Right lung (tissue), 10 donors: ENCODE measurements at places on chromosomes 2 and 18. TPM values are rescaled to one million over a fixed set of nuclear protein-coding genes. Genes with fewer than 3 reads are reported as not detected.

NEB gene
- 6.4 TPM for polyA plus RNA-seq

FAP gene
- polyA plus RNA-seq: 39.7 TPM

ABCG5 gene
- 0.46 TPM for polyA plus RNA-seq

IL36G gene
- polyA plus RNA-seq: 0.45 TPM

ASAP2 gene
- 22.4 TPM for polyA plus RNA-seq

PSMA8 gene
- polyA plus RNA-seq: not detected

PLGLB1 gene
- polyA plus RNA-seq: 18.7 TPM

TMEM17 gene
- 4.8 TPM for polyA plus RNA-seq

SAG gene
- 0.29 TPM for polyA plus RNA-seq

TMEM178A gene
- polyA plus RNA-seq: 8.8 TPM

TEX44 gene
- not detected for polyA plus RNA-seq

- DNase-seq: no peak
Observed at GRCh38 chr18:62442391-62442790, 80.4 kb upstream of the ZCCHC2 start.

GRCh38 chr18:79637921-79638909 lies 41.4 kb upstream of the CTDP1 start:
- no peak for DNase-seq

DNA sequence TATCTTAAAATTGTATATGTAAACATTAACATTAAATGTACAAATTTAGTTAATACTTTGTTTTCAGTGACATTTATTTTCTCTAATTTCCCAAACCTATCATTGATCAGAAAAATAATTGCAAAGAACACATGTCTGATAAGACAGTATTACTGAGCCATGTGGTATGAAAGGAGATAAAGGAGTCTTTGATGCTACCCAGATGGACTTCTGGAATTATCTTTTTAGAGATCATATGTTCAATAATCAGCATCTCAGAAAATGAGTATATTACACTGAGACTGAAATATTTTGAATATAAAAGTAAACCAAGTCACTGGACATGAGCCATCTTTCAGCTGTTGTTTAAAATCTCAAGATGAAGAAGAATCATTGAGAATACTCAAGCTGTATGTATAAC lies 153.3 kb downstream of the PHLPP1 start:
- DNase-seq: no peak

- DNase-seq: no peak
Observed at GRCh38 chr2:207790898-207791297, 21.2 kb upstream of the FZD5 start.

DNA sequence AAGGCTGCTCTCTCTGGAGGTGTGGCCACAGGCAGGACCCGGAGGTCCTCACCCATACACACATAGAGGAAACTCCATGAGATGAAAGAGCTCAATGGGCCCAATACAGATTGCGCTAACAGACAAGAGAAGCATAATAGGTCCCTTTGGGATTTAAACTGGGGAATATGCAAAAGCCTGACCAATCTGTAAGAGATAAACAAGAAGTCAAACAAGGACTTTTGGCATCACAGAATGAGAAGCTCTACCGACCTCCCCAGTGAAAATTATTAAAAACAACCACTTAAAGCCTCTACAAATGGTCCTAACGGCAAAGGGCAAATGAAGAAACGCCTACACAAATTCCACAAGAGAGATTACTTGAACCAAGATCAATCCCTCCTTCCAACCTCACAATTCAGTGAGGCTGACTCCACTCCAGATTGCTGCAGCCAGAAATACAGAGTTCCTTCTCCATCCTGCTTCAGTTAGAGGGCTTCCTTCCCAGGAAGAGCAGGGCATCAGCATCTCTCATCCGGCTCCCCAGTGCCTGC lies 10.8 kb downstream of the IWS1 start:
- DNase-seq: no peak

DNA sequence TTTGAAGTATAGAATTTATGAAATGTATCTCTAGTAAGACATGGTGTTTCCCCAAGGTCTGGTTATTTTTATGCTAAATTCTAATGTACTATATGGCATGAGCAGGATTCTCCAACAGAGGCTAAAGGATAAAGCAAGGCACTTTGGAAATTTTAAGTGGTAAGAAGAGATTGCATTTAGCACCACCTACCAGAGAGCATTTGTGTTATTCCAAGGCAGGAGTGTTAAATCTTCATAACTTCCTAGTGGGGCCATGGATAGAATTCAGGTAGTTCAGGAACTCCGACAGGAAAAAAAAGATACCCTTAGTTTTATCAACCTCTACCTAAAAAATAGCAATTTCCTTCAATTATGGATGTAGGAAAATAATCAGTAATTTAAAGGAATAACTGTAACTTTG lies 497.4 kb upstream of the CRIM1 start:
- no peak for DNase-seq

- DNase-seq: no peak
Observed at GRCh38 chr2:84209941-84210340, 249.1 kb downstream of the SUCLG1 start.

DNA sequence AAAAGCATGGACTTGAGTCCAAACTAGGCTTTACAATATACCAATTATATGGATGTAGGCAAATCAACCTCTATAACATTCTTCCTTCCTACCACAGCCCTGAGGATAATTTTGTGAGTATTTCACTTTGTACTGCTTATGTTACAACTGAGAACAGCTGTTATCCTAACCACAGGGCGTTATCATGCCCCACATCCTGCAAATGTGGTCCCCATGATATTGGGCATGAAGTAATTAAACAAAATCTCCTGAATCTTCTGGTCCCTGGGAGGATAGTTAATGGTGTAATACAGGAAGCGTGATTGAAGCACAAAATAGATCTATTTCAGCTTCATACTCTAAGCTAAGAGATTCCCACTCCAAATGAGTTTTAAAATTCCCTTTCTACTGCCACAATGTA lies 223.6 kb downstream of the CDH20 start:
- no peak for DNase-seq

- peak; percentile 92 for DNase-seq
Observed at GRCh38 chr2:144519934-144520731, at the start of gene ZEB2. ZEB2 (minus strand) TSS chr2:144520119; CDS start chr2:144517350, 2,769 bp downstream.

DNA sequence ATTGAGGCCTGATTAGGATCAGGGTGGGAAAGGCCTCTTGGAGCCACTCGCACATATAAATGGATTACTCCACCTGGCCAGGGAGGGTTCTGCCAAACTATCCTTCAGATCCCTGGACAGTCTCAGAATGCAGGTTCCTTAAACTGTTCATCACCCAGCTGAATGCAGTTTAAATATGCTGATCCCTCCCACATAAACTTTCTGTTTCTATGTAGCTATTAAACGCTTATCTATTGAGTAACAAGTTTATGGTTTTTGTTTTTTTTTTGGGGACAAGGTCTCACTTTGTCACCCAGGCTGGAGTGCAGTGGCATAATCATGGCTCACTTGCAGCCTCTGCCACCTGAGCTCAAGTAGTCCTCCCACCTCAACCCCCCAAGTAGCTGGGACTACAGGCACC lies 1.9 kb downstream of the CAD start:
- no peak for DNase-seq

- DNase-seq: no peak
Observed at GRCh38 chr2:48714245-48714644, 41.3 kb downstream of the LHCGR start.

DNA sequence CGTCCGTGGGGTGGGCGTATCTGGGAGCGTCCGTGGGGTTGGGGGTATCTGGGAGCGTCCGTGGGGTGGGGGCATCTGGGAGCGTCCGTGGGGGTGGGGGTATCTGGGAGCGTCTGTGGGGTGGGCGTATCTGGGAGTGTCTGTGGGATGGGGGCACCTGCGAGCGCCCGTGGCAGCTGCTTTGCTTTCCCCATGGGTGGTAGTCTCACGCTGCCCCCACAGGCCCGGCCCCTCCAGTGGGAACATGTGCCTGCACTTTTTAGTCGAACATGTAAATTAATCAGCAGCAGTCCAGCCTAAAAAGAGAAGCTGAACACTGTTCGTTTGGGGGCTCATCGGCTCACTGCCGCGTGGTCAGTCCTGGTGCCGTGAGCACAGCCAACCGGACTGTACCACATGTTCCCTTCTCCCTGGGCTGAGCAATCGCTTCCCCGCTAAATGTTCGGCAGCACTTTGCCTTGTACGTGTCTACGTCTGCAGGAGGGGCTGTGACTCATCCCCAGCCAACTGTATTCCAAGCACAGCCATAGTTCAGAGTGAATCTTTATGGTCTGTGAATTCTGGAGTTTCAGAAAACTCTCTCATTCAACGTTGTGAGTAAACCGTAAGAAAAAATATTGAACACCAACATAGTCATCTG lies 271.5 kb downstream of the AGAP1 start:
- no peak for DNase-seq

DNA sequence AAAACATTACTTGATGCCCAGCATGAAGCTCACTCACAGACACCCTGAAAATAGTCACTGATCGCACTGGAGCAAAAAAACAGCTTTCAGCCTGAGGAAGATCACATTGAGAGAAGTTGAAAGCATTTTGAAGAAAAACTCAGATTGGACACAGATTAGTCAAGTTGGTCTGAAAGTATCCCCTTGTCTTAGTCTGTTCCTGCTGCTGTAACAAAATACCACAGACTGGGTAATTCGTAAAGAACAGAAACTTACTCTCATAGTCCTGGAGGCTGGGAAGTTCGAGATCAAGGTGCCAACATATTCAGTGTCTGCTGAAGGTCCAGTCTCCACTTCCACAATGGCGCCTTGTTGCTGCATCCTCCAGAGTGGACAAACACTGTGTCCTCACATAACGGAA lies 14.2 kb upstream of the NDUFV2 start:
- DNase-seq: no peak

DNA sequence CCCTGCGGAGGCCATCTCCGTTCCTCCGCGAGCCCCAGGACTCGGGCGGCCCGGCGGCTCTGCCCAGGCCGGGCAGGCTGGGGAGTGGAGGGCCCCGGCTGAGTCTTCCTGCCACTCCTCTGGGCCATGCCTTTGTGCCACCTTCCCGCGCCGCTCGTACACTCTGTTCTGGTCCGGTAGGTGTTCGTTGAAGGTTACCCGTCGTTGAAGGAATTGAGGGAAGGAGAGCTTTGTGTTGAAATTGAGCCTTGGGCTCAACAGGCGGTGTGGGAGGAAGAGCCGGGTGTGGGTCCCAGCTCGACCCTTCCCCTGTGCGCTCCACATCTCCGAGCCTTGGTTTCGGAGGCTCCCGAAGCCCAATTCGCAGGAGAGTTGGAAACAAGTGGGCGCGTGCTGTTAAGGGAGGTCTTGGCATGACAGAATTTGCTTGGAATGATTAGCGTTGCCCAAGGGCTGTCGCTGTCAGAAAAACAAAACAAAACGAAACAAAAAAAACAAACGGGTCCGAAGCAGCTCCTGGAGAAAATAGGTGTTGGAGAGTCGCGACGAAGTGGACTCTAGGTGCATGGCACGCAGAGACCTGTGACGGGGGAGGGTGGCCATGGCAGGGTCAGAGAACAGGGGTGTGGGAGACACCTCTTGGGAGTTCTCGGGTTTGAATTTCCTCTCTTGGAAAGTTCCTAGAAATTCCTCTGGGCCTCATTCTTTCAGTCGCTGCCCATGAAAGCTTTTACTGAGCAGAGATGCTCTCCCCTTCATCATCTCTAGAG lies 1.2 kb upstream of the MZT2A start:
- DNase-seq: no peak

- no peak for DNase-seq
Observed at GRCh38 chr2:97675430-97676113, 6.1 kb downstream of the C2orf92 start.

GRCh38 chr2:105117565-105117964 lies 79.7 kb downstream of the MRPS9 start:
- DNase-seq: no peak
